Prostate gland (tissue), 2 donors: ENCODE measurements at places on chromosomes 2 and 18.
A peak's percentile ranks its signal among the peaks of the same experiment; 100 is the strongest.

GRCh38 chr2:241049739-241050623 is 51.6 kb downstream of the SNED1 start:
- DNase-seq = peak; percentile 3
- H3K4me1 ChIP-seq = no peaks in the 10 kb centered on the region
- H3K27ac ChIP-seq = no peak overlapping the region
- H3K4me3 ChIP-seq = no peak overlapping the region
- no peaks in the 10 kb centered on the region for H3K36me3 ChIP-seq

- no peaks in the 10 kb centered on the region for H3K36me3 ChIP-seq
- peak overlapping the region; percentile 48 for H3K27ac ChIP-seq
- H3K4me3 ChIP-seq = no peak overlapping the region
- DNase-seq = peak; percentile 73
These were observed 16.3 kb upstream of the RMND5A start for GRCh38 chr2:86703704-86704361.

DNA sequence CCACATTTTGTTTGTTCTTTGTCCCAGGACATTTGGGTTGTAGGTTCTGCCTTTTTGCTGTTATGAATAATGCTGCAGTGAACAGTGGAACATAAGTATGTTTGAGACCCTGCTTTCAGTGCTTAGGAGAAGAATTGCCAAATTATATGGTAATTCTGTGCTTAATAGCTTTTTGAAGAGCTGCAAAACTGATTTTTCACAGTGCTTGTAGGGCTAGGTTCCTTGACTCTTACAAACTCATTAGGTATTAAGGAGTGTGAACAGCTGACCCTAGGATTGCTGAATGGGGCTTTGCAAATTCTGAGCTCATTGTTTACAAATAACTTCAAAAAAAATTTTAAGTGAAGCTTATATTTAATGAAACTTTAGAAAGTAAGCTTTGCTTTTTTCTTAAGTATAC is 154.2 kb downstream of the LTBP1 start:
- no peaks in the 10 kb centered on the region for H3K4me1 ChIP-seq
- no peaks in the 10 kb centered on the region for H3K36me3 ChIP-seq
- no peak for DNase-seq
- no peak overlapping the region for H3K4me3 ChIP-seq
- H3K27me3 ChIP-seq = no peaks in the 10 kb centered on the region
- no peak overlapping the region for H3K27ac ChIP-seq

DNA sequence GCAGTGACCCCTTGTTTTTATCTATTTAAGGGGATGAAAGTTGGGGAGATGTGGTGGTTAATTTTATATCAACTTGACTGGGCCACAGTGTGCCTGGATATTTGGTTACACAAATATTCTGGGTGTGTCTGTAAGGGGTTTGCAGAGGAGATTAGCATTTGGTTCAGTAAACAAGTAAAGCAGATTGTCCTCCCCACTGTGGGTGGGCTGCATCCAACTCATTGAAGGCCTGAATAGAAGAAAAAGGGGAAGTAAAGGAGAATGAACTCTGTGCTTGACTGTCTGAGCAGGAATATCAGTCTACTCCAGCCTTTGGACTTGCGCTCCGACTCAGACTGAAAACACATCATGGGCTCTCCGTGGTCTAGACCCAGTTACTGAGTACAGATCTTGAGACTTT is 80.9 kb downstream of the GCA start:
- no peak overlapping the region for H3K27ac ChIP-seq
- no peak overlapping the region for H3K4me3 ChIP-seq
- no peaks in the 10 kb centered on the region for H3K36me3 ChIP-seq
- H3K27me3 ChIP-seq = no peaks in the 10 kb centered on the region
- H3K4me1 ChIP-seq = no peaks in the 10 kb centered on the region
- DNase-seq = no peak

- no peak for DNase-seq
- H3K27me3 ChIP-seq = no peaks in the 10 kb centered on the region
- no peak overlapping the region for H3K27ac ChIP-seq
- no peak overlapping the region for H3K4me3 ChIP-seq
- no peaks in the 10 kb centered on the region for H3K4me1 ChIP-seq
- H3K36me3 ChIP-seq = no peaks in the 10 kb centered on the region
These were observed 402.7 kb downstream of the LRP1B start for GRCh38 chr2:141728142-141728541.
